ENCODE measurements at places on chromosomes 13 and 19.
A peak's percentile ranks its signal among the peaks of the same experiment; 100 is the strongest.

GRCh38 chr13:94641409-94641941 lies 39.8 kb downstream of the GPR180 start:
- DNase-seq = peak; percentile 23

DNA sequence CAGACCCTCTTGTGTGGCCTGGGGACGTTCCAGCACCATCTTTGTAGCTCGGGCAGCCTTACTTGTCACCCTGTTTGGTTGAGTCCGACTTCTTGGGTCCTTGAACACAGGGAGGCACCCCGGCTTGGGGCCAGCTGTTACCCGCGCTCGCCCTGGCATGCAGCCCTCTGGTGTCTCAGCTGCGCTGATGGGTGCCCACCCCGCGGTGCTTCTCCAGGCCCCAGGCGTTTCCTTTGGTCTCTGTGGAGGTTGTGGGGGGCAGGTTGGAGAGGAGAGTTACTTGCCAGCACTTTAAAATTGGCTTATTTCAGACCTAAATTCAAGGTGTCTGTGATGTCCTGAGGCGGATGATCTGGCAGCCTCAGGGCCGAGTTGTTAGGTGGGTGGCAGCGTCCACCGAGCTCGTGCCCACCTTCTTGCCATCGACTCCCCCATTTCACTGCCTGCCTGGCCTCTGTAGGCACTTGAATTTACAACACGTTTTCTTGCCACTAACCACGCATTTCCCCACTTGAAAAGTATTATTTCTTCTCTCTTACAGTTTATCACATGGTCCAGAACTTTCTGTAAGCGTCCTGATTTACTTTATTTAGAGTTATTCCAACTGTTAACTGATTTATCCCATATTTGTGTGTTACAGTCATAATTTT lies 16.9 kb downstream of the UBAC2 start:
- DNase-seq = no peak

DNA sequence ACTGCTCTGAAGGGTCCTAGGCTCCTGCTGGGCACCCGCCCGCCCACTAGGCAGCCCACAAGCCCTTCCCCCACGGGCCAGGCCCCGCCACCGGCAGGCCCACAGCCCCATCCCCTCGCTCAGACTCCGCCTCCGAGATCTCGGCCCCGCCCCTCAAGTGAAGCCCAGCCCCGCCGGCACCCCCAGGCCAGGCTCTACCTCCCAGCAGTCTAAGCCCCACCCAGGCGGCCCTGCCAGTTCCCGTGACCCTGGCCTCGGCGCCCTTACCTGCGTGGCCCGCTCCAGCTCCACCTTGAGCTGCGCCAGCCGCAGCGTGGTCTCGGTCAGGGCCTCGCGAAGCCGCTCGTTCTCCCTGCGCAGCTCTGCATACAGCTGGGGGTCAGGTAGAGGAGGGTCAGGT lies 16.3 kb downstream of the EPS8L1 start:
- no peak for DNase-seq

GRCh38 chr19:39974377-39975155 lies 3.6 kb downstream of the PSMC4 start:
- no peak for DNase-seq

- no peak for DNase-seq
Measured at GRCh38 chr13:41579168-41579567, 121.8 kb downstream of the RGCC start.

- no peak for DNase-seq
Measured at GRCh38 chr13:108915095-108915633, 285.8 kb downstream of the MYO16 start.

DNA sequence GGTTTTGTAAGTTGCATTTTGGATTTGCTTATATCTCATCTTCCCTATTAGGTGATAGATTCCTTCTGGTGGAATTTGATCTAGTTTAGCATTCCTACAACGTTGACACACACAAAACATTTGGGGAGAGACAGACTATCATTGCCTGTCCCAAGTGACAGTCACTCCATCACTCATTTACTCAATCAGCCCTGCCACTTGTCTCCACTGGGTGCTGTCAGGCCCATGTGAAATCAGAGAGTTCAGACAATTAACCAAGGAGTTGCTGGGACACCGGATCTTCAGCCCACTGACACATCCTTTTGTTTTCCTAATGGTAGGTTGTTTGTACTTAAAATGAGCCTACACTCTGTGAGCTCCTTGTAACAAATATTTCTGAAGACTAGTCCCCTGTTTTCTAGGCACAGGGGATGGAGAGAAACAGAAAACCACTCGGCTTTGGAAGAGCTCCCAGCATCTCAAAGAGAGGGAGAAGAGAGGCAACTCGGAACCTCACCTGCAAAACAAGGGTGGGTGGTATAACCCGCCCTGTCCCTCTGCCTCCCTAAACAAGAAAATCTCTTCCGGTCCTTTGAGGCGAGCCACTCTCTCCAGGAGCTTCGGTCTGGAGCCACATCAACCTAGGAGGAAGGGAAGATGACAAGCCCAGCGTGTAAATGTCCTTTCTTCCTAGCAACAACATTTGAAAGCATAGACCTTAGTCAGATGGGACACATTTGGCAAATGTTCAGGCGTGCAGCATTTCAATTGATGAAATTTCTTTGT lies 440.9 kb upstream of the KLF12 start:
- no peak for DNase-seq

DNA sequence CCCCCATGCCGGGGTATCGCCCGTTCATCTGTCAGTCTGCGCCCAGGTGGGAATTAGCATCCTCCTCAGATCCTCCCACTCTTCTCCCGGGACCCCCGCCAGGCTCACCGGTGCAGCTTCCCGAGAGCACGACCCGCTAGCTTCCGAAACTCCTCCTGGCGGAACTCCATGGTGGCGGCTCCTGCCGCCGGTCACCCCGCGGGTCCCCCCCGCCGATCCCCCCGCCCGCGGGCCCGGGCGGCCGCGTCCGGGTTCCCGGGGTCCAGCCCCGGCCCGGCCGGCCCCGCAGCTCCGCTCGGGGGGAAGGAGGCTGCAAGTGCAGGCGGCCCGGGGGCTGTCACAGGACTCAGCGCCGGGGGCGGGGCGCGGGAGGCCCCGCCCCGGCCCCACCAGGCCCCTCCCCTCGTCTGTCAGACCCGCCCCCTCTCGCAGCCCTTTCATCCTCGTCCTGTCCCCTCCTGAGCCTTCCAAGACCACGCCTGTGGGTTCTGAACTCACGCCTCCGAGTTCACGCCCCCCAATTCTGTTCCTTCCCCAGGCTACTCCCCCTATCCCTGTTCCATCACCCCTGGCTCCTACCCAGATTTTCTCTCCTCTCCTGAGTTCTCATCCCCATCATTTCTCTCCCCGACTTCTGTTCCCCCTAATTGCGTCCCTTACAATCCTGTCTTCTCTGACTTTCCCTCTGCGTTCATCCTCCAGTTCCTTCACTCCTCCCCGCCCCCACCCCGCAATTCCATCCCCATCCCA lies at the start of gene SLC17A7:
SLC17A7 (minus strand) TSS at position 318 of the 750 bp plus-strand sequence; CDS start at position 170, 148 bp downstream.
- DNase-seq = no peak
